NCI-H510A treated with DMSO at 0.1 percent for 48 hours (cell line): ENCODE measurements at places on chromosomes 5 and 9.

DNA sequence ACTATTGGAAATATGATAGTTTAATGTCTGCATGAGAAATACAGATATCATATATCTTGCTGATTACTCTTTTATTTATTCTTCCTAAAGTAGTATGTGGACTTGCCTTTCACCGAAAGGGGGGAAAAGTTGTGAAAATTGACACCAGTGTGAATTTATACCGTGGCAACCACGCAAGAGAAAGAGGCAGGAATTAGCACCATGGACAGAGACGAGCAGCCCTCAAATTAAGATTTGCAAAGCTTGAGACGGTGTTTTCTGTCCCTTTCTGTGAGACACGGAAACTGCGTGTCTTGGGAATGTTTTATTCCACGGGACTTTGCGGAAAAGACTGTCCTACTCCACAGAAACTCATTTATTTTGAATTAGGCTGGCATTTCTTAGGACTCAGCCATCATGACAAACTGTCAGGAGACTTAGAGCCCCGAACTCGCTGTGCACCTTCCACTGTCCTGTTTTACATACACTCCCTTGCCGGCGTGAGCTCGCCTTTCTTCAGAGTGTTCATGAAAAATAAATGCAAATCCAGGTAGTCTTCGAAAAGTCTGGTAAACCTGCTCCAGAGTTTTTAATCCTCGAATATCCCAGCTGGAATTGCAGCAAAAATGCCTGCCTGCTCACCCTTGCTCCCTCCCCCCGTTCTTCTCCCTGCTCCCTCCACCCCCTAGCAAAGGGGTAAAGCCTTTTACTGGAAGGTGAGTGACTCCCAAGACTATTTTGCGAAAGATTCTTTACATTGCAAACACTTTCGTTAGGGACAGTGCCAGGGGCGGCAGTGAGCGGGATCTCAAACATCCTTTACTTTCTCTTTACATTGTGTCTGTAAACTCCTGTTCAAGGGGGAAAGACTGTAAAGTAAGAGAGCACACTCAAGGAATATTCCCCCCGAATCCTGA lies 3.8 kb upstream of the ELAVL2 start:
- DNase-seq: no peak

GRCh38 chr9:98538626-98539031 lies 170.1 kb downstream of the GABBR2 start:
- DNase-seq: peak; percentile 36

DNA sequence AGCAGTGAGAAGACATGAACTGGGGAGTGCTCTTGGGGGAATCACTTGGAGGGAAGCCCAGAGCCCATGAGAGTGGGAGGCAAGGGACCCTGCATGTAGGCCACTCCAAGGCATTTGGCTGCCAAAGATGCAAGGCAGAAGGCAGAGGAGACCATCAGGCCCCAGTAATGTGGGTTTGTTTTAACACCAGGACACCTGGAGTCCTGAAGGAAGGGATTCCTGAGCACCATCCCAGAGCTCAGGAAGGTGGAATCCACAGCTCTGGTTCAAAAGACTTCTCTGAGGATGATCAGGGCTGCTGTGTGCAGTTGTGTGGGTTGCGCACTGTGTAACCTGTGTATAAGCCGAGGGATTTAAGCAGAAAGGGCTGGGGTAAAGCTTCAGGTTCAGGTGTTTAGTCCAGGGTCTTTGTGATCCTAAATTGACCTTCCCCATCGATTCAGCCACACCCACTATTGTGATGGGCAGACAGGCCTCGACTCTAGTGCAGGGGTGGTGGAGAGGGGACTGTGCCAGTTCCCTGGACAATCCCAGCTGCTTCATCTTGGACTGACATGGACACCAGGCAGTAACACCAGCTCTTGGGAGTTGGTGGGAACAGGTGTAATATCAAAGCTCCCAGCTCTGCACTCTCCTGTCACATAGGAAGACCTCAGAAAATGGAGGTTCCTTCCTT lies 11.0 kb downstream of the B4GALT7 start:
- DNase-seq: no peak

- DNase-seq: peak; percentile 59
Observed at GRCh38 chr9:127588740-127589506, 23.2 kb upstream of the STXBP1 start.

- no peak for DNase-seq
Observed at GRCh38 chr5:174159327-174160114, 114.0 kb downstream of the NSG2 start.
